Nucleus accumbens (tissue), 56 donors: ENCODE measurements at places on chromosomes 3 and 15.

GRCh38 chr15:42145546-42146455, 10.6 kb downstream of the PLA2G4F start:
- DNase-seq = no peak

- no peak for DNase-seq
These were observed 441.7 kb downstream of the EPHA6 start for GRCh38 chr3:97256060-97256459.

GRCh38 chr3:196519718-196520082, 4.6 kb upstream of the SMCO1 start:
- no peak for DNase-seq

- DNase-seq = no peak
These were observed 389.8 kb downstream of the TBC1D5 start for GRCh38 chr3:17352620-17353019.

DNA sequence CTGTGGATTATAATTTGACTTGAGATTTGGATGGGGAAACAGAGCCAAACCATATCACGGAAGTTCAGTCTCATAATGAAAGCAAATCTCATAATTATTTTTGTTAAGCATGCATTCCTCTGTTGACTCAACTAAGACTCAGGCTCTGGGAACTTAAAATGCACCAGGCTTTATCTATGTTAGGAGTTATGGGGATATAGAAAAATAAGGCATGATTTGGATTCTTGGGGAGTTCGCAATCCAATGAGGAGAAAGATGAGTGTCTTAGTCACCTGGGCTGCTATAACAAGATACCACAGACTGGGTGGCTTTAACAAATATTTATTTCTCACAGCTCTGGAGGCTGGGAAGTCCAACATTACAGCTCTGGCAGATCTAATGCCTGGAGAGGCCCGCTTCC, 89.4 kb upstream of the TJP1 start:
- DNase-seq = no peak

DNA sequence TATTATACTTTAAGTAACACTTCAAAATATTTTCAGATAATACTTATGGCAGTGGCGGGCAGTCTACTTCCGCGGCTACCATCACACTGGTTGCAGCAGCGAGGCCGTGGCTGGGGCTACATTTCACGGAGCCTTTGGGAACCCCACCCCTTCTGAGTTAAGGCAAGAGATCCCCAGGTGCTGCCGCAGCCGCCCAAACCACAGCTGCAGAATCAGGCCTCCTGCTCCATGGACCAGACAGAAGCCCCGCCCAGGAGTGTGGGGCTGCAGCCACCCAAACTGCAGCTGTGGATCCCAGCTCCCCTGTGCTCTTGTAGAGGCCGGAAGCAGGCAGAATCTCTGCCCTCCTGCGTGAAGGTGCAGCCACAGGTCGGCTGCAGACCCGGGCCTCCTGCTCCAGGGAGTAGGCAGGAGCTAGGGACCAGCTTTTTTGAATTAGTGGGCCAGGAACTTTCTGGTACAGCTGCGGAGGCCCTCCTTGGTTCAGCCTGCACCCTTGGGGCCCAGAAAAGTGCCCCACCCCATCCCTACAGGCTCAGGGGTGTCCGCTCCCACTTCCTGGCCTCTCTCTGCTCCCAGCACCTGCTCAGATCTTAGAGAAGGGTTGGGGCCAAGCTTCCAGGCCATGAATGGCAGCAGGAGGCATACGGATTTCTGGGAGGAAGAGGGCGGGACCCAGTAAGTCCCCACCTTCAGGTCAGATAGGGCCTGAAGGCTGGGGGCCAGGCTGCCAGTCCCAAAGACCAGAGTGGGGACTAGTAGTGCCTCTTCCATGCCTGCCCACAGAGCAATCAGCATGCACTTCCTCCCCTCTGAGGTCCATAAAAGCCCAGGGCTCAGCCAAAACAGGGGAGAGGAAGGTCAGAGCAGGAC, 1188.8 kb upstream of the CADM2 start:
- DNase-seq = no peak

DNA sequence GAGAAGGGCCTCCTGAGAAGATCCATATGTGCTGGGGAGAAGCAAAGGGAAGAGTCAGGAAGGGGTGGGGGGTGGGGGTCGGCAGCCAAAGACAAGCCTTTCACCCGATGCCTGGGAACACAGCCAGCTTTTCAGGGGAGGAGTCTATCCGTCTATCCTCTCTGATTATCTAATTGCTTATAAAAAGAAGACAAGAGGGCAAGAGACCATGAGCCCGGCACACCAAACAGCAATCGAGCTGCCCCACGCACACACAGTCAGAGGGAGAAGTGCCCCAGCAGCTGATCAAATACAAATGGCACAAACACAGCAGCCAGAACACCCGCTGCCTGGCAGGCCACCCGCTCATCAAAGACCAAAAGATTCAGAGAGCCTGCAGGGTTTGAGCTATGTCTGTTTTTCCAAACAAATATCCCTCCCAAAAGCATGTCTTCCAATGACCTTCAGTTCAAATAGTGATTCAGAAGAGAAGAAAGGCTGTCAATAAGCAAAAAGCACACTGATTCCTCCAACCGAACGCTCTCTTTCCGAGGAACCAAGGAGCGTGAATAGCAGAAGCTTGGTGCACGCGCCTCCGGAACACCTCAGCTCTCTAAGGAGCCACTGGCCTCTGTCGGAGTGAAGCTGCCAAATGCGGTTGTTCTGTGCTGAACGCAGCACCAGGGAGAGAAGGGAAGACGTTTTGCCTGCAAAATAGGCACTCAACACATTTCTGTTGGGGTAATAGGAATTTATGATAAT, 419.2 kb downstream of the OCA2 start:
- DNase-seq = peak; percentile 13

GRCh38 chr3:125156456-125156855, 56.1 kb downstream of the SLC12A8 start:
- no peak for DNase-seq
